Fibroblast of skin of left biceps (primary cell): ENCODE measurements at places on chromosomes 6 and 20.

DNA sequence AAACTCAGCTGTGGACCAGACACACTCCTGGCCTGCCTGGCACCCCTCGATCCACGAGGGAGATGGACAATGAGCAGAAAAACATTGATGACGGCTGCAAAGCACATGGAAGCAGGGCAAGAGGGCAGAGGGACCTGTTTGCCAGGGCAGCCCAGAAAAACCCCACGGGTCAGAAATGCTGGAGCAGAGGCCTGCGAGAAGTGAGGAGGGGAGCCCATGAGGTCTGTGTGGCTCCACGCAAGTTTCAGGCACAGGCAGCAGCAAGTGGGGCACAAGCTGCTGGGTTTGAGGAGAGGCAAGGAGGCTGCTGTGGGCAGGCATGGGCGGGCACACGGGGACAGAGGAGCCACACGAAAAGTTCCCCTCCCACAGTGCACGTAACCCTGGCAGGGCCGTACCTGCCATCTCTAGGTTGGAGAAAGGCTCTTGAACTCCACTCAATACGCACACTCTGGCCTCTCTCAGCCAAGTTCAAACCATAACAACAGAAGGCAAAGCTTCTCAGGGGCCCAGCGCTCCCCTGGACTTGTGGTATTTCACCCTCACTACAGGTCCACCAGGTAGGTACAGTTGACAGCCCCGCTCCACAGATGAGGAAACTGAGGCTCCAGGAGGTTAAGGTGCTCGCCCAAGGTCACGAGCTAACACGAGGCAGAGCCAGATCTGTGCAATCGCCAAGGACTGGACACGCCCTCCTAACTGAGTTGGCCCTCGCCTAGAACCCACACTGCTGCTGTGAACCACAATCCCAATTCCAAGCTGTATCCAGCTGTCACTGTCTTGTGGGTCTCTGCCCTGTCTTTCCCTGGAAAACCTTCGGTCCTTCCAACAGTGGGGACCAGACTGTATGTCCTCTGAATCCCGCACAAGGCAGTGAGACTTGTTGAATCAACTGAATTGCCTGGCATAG is 108.2 kb downstream of the NOL4L start:
- no peak for DNase-seq

DNA sequence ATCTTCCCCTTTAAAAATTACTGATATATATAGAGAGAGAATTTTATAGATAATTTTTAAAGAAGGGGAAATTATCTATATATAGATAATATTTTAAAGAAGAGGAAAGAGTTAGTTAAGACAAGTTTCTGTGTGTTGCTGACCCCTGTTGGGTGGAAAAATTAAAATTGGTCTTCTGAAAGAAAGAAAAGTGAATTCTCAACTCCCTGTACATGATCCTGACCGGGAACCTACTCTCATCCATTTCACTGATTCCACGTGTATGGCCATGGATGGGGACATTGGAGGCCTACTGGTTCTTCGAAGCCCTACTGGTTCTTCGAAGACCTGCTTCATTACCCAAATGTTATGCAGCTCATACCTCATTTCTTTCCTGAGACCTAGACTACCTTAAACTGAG is 53.0 kb upstream of the TCF21 start:
- no peak for DNase-seq

GRCh38 chr6:63813566-63814120 is 178.0 kb downstream of the PHF3 start:
- DNase-seq: no peak

DNA sequence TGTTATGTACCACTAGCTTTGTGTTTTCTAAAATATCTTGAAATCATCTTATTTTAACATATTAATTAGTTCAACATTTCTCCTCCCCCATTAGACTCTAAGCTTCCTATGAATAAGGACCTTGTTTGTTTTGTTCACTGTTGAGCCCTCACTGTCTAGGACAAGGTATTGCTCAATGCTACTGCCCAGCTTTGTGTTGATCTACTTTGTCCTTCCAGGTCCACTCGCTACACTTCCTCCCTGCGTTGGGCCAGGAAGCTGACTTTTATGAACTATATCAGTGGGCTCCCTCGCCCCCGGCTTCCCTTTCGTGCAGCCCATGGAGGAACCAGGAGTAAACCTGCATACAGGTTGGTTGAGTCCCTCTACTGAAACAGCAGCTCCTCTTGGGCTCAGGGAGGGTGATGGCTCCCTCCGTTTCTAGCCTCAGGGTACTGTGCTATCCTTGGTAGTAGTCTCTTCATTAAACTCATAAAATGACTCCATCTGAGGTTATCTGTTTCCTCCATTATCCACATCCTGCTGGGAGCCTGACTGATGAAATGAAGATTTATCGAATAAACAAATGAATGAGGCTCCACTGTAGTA is 272.5 kb downstream of the CLIC5 start:
- DNase-seq: no peak

- no peak for DNase-seq
Observed at GRCh38 chr6:134289204-134289575, 28.7 kb downstream of the SGK1 start.

- no peak for DNase-seq
Observed at GRCh38 chr6:163289447-163289846, 125.1 kb upstream of the QKI start.
